ENCODE measurements at places on chromosomes 16 and 17.

DNA sequence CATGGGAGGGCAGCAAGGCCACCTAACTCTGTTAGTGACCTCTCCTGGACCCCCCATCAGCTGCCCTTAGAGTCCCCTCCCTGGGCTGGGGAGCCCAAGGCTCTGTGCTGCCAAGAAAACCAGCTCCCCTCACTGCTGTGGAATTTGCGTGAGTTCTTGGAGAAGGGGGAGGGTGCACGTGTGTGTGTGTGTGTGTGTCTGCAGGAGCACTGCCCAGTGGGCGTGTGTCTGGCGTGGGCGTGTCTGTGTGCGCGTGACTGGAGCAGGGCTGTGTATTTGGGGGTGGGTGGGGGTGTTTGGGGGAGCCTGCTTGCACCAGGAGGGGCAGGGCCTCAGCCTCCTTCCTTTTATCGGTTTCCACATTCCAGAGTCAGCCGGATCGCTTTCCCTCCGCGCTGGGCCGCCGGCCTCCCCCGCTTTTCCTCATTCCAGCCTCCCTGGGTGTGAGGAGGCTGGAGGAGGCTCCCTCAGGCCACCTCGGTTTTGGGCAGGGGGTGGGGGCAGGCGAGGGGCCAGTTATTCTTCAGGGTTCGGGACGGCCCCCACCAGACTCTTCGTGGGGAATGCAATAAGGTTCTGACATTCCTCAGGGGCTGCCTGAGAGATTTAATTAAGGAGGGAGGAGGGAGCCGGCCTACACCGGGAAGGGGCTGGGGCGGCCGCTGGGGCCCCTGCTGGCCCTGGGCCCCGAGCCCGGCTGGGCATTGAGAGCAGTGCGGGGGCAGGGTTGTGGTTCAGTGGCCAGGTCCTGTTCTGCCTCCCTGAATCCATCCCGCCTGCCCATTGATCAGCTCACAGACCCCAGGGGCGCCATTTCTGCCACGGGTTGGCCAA lies 2.5 kb downstream of the VASN start:
- DNase-seq: peak; percentile 97

- no peak for DNase-seq
Measured at GRCh38 chr16:11666103-11667055, 1.9 kb upstream of the SNN start.

DNA sequence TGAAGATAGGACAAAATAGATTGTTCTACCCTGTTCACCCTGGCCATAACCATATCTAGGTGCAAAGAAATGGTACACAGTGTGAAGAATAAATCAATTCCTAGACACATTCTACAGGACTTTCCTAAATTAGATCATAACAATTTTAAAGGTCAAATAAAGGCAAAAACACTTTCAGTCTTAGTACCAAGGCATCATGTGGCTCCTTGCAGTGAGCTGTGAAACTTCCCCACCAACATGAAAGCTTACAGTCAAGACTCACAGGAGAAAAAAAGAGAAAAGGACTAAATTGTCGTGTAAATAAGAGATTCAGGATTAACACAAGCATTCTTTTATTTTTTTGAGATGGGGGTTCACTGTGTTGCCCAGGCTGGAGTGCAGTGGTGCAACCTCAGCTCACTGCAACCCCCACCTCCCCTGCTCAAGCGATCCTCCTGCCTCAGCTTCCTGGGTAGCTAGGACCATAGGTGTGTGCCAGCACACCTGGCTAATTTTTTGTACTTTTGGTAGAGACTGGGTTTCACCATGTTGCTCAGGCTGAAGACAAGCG lies 14.2 kb downstream of the NSMCE1 start:
- no peak for DNase-seq

DNA sequence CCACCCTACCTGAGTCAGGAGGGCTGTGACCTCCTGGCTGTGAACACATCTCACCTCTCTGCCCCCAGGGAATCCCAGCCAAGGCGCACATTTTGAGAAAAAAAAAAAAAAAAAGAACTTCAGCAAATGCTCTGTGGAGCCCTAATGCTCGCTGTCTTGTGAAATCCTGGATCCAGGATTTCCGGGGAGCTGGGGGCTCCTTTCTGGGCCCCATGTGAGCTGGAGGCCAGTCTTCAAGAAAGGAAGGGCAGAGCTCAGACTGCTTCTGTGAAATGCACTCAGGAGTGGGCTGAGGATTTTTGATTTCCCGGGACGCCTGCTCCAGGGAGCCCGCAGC lies 36.0 kb upstream of the EMP2 start:
- no peak for DNase-seq

DNA sequence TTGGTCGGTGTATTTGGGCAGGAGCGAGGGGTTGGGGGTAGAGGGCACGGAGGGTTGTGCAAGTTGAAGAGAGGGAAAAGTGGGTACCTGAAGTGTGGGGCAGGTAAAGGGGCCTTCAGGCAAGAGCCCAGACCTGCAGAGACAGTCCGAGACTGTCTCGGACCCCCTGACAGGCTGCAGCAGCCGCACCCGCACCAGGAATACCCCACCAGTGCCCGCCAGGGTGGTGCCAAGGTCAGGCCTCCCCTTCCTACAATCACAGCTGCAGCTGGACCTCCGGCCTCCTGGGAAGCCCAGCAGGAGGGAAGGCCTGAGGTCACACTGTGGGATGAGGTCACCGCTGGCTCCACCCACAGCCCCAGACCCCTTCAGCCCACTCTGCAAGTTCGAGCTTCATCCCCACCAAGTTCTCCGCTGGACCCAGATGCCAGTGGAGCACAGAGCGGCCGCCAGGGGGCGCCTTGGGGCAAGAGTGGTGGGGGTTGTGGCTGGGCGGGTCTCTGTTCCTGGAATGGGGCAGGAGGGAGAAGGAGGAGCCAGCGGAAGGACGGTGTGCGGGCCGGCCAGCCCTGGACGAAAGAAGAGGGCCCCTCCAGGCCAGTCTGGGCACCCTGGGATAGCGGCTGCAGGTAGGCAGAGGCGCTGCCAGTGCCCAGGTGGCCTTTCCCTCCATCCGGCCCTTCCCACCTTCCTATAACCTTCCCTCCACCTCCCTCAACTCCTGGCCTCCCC lies at the start of gene HSD3B7:
Gene HSD3B7 (plus strand): TSS at position 539 of the 732 bp plus-strand sequence. CDS start 452 bp downstream, outside the sequence.
- peak; percentile 82 for DNase-seq

GRCh38 chr16:1890708-1891050 lies 18.7 kb upstream of the MEIOB start:
- DNase-seq: no peak

- no peak for DNase-seq
Measured at GRCh38 chr17:57034807-57035754, 50.0 kb upstream of the AKAP1 start.

GRCh38 chr16:13936596-13937081 lies 16.7 kb downstream of the ERCC4 start:
- DNase-seq: peak; percentile 78

DNA sequence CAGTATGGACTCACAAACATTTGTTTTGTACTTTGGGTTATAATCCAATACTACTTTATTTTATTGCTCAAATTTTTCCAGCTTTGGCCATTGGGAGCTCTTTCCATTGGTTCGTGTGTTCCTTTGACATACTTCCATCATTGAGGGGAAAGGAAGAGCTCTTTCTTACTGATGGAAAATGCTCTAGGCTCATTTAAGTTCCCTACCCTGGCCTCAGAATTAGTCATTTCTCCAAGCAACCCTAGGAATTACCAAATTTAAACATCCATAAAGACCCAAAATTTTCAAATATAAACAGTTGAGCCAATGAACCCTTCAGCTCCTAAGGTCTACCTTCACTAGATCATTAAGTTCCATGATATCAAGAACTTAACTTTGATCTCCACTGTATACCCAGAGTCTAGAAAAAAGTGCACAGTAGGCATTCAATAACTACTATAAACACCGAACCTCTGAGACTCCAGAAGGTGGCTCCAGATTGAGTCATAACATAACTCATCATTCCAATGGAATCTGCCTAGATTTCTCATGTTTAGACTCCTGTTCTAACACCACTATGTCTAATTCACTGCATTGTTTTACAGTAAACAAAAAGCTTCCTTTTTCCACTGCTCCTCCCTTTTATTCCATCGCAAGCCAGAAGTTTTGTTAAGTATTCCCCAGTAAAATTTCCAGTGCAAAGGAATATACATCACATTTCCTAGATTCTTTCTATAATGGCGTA lies 39.0 kb downstream of the SMURF2 start:
- DNase-seq: peak; percentile 92

DNA sequence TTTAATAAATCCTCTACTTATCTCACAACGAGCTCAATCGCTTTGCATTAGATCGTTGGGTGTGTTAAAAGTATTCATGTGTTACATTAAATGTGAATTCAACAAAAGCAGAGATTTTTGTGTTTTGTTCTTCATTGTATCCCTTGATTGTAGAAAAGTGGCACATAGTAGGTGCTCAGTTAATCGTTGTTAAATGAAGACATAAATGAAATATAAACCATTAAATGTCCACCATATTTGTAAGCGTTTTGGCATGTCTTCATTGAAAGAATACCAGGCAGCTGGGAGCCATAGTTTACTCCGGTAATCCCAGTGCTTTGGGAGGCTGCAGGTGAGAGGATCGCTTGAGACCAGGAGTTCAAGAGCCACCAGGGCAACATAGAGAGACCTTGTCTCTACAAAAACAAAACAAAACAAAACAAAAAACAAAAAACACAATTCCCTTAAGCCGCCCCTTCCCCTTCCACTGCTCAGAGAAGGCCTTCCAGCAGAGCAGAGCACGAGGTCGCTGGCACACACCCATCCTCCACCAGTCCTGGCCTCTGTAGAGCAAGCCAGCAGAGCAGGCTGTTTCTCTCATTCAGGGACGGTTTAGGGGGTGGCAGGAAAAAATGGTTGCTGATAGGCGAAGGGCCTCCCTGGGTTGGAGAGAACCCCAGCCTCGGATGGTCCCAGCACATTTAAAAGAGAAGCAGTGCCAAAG lies 673 bp upstream of the CHD9 start:
- DNase-seq: no peak

- no peak for DNase-seq
Measured at GRCh38 chr17:63033142-63033541, 67.1 kb downstream of the TANC2 start.

DNA sequence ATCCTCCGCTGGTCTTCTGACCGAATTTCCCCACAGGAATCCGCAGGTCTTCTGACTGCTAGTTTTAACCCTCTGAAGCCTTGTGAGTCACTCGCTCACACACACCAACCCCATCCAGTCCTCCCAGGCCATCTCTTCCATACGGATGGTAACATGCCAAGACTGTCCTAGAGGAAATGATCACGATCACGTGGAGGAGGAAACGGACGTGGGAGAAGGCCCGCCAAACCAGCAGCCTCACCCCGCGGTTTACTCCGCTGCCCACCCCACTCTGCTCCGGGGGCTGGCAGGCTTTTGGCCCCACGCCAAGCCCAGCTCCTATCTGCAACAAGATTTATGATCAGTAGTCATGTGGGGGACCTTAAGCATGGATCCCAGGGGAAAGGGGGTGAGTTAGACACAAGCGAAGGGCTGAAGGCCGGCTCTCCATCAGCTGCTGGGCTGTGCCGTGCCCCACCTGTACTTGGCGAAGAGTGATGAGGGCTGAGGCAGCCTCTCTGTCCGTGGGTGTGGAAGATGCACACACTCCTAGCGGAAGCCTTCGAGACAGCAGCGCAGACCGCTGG lies 1.5 kb upstream of the FAAP100 start:
- peak; percentile 98 for DNase-seq

GRCh38 chr16:19555938-19556771 lies 652 bp downstream of the VPS35L start:
- peak; percentile 42 for DNase-seq

DNA sequence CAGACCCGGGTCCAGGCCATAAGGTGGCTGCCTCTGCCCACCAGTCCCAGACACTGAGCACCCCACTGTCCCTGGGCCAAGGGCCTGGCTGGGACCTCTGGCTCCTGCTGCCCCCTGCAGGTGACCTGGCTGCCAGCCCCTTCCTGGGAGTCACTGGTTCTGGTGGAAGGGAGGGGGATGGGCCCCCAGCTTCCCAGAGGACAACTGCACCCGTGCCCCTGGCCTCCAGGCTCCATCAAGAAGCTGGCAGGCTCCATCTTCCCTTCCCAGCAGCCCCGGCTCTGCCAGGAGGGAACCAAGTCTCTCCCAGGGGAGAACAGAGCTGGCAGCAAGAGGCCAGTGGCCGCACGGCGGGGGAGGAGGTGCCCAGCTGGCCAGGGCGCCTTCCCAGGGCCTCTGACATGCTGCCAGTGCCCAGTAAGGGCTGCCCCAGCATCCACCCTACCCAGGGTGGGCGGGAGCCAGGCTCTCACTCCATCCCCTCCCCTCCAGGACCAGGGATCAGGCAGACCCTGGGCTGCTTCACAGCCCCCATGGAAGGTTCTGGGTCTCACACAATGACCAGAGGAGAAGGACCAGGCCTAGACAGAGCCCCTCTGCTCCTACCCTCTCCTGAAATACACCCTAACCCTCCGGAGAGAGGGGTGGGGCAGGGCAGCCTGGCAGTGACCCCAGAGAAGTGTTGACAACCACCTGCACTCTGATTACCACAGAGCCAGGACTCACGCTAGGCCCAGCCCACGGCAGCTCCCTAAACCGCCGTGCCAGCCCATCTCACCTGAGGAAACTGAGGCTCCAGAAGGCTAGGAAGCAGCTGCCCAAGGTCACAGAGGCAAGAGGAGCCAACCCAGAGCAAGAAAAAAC lies 3.6 kb downstream of the CLUH start:
- DNase-seq: peak; percentile 26

DNA sequence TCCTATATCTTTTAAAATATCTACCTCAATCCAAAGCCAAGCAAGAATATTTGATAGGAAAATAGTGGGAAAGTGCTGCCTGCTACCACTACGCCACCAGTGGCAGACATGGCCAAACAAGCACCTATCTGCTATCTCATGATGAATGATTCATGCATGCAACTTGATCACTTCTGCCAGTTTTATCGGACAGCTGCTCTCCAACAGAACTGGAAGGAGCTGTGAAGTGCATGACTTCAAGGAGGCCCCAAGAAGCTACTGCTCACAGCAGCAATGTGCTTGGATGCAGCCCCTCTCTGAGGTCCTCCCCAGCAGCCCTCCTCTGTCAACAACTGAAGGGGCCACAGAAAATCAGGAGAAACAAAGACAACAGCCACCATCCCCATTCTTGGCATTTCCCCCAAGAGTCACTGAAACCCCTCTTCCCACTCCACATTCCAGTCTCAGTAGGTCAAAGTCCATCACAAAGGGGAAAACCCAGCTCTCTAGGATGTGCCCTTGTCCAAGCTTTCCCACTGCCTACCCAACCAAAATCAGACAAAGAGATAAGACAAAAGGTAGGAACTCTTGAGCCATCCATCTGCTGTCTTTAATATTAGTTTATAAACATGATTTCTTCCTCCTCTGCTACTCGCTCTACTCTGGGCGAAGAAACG lies 215.3 kb downstream of the C16orf78 start:
- no peak for DNase-seq

- DNase-seq: peak; percentile 61
Measured at GRCh38 chr17:29048440-29049368, 5.8 kb downstream of the PIPOX start.
